Activated CD4-positive, alpha-beta T cell treated with anti-CD3 and anti-CD28 coated beads for 1 hour (primary cell): ENCODE measurements at places on chromosomes 13 and 19.

- DNase-seq: no peak
Measured at GRCh38 chr19:10450853-10451609, 30.7 kb downstream of the PDE4A start.

DNA sequence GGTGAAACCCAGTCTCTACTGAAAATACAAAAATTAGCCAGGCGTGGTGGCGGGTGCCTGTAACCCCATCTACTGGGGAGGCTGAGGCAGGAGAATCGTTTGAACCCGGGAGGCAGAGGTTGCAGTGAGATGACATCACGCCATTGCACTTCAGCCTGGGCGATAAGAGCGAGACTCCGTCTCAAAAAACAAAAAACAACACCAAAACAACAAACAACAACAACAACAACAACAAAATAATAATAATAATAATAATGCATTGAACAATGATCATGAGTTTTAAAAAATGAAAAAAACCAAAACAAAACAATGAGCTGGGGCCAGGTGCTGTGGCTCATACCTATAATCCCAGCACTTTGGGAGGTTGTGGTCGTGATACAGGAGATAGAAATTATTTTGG is 23.1 kb upstream of the HOMER3 start:
- no peak for DNase-seq

GRCh38 chr13:87769445-87769844 is 98.3 kb downstream of the SLITRK5 start:
- DNase-seq: no peak

- DNase-seq: no peak
Measured at GRCh38 chr13:45104261-45104660, 16.0 kb upstream of the GTF2F2 start.

- DNase-seq: no peak
Measured at GRCh38 chr19:13961826-13962698, 9.8 kb downstream of the DCAF15 start.

GRCh38 chr13:80276371-80277289 is 64.3 kb downstream of the SPRY2 start:
- DNase-seq: no peak

DNA sequence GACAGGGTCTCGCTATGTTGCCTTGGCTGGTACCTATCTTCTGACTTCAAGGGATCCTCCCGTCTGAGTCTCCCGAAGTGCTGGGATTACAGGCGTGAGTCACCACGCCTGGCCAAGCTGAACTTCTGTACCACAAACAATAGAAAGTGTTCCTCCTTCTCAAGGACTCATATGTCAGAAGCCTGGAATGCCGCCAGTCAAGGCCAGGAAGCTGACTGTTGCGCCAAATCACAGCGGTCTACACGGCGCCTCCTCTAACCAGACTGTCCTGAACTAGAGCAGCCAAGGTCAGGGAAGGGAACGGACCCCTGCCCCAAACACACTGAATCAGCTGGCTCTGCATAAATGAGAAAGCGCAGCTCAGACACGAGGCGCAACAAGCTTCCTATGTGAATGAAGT is 14.6 kb downstream of the RAB20 start:
- no peak for DNase-seq

GRCh38 chr13:40446365-40446764 is 220.1 kb downstream of the FOXO1 start:
- DNase-seq: no peak

GRCh38 chr13:86569119-86569518 is 769.9 kb upstream of the SLITRK6 start:
- no peak for DNase-seq
